Left kidney (tissue), 8 donors: ENCODE measurements at places on chromosomes 7 and 10. TPM values are rescaled to one million over a fixed set of nuclear protein-coding genes. Genes with fewer than 3 reads are reported as not detected.
A peak's percentile ranks its signal among the peaks of the same experiment; 100 is the strongest.

The CLIP2 gene
- 22.3 TPM for polyA plus RNA-seq

The GSTO2 gene
- 52.8 TPM for polyA plus RNA-seq

- DNase-seq = no peak
Measured at GRCh38 chr7:148116195-148116594, 474.4 kb upstream of the C7orf33 start.

DNA sequence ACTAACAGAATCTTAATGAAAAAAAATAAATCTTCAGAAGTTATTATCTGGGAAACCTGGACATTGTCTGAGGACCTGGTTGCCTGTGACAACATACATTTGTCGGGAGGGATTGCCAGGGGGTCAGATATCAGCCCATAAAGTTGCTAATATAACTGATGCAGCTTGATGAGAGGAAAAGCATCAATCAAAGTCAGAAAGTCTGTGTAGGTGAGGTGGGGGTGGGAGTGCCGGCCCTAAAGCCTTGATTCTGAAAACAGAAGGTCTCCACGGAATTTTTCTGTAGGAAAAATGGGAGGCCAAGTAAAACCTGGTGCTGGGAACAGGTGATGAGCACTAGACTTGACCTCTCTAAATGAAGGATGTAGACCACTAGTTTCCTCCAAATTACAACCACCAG, 281.8 kb downstream of the FGFR2 start:
- no peak for DNase-seq

DNA sequence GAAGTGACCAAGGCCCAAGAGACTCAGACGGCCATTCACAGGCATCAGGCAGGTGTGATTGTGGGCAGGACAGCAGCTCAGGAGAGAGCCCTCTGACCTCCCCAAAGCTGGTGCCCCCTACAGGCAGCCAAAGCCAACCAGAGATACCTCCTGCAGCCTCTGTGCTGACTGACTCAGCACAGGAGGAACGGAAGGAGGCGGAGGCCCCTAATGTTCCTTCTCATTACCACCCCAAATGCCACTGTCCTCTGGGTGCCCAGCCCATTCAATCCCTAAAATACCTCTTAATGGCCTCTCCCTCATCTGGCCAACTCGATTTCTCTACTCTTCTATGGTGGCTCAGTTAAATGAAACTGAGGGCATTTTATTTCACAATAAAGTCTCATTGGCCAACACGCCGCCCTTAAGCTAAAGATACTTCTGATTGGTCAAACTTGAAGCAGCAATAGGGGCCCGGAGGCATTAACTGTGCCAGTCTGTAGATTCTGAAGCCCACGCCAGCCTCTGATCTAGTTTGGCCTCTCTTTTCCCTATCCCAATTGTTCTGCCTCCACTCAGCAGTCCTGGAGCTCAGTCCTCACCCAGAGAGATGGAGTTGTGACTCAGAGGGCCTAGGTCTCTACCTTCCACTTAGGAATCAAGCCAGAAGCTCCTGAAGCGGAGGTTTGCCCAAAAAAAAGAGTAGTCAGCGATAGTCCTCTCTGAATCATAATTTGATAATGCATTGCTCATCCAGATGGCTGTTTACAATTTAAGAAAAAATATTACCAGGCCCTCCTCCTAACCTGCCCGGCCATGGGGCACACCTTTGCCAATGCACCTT, 1.2 kb downstream of the CYREN start:
- no peak for DNase-seq

DNA sequence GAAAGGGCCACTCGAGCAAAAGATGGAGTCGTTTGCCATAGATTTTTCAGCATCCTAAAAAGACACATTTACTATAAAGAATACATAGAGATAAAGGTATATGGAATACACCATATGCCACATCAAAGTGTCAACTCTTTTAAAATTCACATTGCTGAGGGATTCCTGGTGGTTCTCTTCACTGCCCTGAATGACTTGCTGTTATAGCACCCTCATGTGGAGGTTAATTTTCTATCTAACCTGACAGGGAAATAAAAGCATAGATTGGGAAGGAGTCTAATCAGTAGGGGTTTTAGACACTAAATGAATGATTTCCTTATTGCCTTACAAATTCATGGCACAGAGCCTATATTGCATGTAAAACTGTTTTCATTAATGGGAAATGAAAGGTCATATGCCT, 25.9 kb downstream of the DNAH11 start:
- DNase-seq = peak; percentile 13
